ENCODE measurements at places on chromosomes 6 and 20.

DNA sequence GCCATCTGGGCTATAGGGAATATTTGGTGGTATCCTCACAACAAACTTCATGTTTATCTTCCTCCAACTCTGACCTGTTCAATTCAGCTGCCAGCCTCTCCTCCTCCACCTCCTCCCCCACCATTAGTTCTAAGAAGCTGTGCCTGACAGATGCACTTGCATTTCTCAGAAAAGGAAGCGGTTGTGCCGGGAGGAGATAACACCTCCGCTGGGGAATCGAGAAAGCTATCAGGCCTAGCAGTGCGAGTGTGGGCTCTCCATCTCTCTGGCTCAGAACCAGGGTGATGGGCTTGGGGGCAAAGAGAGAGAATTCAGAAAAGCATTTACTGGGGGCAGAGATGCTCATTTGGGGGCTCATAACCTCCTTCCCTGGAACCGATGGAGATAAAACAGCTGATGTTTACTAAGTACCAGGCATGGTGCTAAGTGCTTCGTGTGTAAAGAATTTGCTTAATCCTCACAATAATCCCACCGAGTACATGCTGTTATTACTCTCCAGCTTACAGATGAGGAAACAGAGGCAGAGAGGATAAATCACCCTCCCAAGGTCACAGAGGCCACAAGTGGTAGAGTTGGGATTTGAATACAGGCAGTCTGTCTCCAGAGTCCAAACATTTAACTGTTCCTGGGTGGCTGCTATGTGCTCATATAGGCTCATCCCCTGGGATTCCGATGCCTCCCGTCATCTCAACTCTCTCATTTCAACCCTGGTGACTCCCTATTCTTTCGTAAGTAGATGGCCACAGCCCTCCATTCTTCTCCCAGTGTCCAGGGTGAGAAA lies 38.3 kb downstream of the COX4I2 start:
- DNase-seq = no peak

GRCh38 chr20:51628533-51629398 lies 86.2 kb upstream of the NFATC2 start:
- no peak for DNase-seq

DNA sequence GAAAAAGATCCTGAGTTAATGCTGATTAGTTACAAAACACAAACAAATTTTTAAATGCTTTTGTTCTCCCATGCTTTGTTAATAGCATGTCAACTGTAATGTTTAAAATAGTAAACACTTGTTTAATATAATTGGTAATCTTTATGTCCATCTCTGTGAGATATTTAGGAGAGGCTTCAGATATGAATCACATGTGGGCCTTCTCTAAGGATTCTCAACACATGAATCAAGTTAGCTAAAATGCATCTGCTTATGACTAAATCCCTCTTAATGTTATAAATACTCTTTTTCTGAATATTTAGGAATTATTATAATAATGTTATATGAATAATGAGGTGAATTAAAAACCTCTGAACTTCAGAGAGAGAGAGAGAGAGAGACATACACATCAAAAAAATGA lies 345.9 kb upstream of the MANEA start:
- no peak for DNase-seq

DNA sequence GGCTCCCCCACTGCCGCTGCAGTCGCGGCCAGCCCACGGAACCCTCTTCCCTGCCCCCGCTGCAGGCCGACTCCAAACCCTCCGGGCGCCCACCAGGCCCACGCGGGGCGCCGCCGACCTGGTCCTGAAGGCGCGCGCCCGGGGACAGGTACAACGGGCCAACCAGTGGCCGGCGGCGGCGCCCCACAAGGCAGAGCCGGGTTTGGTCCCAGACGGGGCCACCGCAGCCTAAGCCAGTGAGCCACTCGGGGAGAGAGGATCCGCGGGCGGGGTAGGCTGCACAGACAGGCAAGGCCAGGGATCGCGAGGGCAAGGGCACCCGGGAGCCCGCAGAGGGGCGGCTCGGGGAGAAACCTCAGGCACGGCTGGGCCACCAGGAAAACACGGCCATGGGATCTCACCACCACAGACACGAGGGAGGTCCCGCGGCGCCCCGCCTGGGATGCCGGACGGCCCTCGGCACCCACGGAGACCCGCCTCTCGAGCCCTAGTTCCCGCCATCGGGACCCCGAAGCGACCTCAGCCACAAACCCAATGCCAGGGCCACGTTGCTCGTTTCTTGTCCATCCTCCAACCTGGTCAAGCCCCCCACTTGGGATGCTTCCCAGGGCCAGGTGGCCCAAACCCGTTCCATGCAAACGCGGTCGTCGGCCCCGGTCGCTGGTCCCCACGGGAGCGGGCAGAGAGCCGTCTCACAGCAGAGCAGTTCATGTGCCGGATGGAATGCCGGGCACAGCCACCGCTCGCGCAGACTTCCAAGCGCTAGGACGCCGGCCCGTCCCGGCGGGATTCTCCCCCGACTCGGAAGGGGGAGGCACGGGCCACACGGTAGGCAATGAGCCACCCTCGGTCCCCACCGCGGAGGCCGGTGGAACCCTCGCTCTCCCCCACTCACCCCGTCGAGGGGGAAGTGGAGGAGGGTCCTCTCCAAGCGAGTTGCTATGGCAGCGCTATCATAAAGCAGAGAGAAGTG lies 1956.6 kb upstream of the DEFB115 start:
- no peak for DNase-seq

DNA sequence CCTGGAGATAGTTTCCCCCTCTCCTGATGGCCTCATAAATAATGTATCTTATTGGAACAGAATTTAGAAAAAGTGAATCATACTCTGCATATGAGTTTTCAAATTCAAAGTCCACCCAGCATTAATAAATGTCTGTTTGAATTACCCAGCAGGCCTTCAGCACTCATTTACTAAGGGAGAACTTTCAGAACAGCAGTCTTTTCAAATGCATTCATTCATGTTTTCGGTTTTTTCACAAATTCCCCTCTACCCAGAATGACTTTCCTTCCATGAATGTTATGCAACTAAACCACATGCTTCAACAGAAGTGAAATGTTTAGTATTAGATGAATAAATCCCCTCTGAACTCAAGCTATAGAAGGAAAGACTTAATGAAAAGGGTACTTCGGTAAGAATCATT lies 92.4 kb downstream of the RTN4IP1 start:
- no peak for DNase-seq

- no peak for DNase-seq
Observed at GRCh38 chr6:13357551-13358075, 29.3 kb upstream of the TBC1D7 start.
